NCI-H524 treated with DMSO at 0.1 percent for 48 hours (cell line): ENCODE measurements at places on chromosomes 2 and 18.

DNA sequence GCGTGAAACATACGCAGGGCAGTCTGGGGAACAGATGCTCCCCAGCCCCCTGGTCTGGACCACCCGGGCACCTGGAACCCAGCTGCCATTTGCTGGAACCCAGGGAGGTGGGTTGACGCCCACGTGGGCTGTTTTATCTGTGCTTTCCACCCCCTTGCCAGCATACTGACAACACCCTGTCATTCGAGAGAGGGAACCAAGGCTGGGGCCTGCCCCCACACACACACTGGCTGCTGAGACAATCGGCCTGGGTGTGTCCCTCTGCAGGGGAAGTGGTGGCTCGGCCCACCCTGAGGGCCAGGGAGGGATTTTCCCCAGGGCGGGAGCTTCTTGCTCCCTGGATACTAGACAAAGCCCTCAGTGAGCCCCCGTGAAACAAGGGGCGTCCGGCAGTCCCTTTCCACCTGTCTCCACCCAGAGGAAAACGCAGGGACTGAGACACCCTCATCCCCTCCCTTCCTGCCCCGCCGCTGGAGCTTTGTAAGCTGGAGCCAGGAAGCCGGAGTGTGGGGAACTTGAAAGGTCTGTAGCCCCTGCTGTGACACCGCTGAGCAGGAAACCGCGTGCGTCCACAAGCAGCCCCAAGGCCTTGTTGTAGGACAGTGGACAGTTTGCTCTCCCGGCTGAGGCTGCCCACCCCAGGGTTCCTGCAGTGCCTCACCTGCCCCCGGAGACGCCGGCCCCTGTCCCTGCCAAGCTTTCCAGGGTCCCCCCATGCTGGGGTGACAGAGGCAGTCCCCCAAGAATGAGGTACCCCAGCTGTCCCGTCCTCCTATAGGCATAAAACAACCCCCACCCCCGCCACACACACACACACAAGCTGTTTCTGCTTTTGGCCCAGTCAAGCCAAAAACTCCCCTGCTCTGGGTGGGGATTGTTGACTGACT, 14.1 kb upstream of the KLF11 start:
- DNase-seq = no peak

DNA sequence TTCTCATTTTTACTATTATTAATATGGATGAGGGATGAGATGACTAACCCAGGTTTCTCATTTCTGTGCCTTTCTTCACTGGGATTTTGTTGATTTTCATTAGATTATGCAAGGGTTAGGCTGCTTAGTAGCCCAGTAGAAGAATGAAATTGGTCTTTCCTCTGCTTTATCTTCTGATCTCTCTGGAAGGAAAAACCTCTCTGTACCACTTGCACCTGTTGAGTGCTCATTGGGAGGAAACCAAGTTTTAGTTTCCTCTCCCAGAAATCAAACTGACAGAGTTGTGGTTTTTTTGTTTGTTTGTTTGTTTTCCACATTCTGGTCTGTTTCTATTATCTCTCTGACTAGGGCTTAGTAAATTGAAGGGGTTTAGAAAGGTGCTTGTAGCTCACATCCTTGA, 60.8 kb downstream of the KIAA1328 start:
- no peak for DNase-seq

- DNase-seq = no peak
These were observed 474.9 kb downstream of the EIPR1 start for GRCh38 chr2:2902547-2903281.

DNA sequence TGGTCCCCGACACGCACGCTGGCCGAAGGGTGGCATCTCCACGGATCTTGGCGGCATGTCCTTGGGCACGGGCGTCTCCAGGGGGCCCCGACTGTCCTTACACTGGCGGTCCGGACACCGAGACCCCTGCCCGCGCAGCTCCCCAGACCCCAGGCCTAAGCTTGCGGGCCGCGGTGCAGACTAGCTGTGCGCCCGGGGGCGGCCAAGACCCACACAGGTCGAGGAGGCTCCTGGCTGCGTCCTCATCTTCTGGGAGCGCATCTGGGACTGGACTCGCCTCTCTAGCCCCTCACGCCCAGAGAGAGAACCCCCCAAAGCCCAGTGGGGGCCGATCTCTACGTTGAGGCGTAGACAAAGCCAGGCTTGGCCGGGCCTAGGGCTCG, 475 bp upstream of the TWIST2 start:
- DNase-seq = no peak

DNA sequence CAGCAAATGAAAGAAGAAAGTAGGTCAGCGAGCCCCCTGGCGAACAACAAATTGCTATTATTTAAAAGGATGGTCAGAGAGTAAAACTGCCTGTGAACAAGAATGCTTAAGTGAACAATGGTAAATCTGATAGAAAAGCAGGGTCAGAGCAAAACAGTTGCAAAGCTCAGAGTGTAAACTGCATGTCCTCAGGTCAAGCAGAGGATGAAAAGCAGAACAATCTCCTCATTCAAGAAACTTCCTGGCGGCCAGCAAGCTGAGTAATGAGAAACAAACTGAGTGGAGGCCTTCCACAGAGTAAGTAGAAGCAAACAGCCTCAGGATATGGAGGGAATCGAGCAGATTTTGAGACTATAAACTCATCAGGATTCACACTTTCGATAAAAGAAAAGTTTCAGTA, 117.9 kb downstream of the PPP1R1C start:
- DNase-seq = no peak

GRCh38 chr2:222878301-222878876, 17.6 kb downstream of the ACSL3 start:
- no peak for DNase-seq

- no peak for DNase-seq
These were observed 22.8 kb upstream of the KIDINS220 start for GRCh38 chr2:8860239-8860638.

GRCh38 chr2:149994057-149994728, 406.6 kb upstream of the MMADHC start:
- DNase-seq = peak; percentile 55

GRCh38 chr2:101805152-101806088, 107.9 kb downstream of the MAP4K4 start:
- DNase-seq = no peak

GRCh38 chr18:56505971-56506370, 132.4 kb downstream of the TXNL1 start:
- DNase-seq = no peak

- peak; percentile 65 for DNase-seq
These were observed 13.8 kb downstream of the TPGS2 start for GRCh38 chr18:36814994-36815393.

GRCh38 chr18:74373428-74373827, 57.8 kb downstream of the C18orf63 start:
- DNase-seq = no peak

DNA sequence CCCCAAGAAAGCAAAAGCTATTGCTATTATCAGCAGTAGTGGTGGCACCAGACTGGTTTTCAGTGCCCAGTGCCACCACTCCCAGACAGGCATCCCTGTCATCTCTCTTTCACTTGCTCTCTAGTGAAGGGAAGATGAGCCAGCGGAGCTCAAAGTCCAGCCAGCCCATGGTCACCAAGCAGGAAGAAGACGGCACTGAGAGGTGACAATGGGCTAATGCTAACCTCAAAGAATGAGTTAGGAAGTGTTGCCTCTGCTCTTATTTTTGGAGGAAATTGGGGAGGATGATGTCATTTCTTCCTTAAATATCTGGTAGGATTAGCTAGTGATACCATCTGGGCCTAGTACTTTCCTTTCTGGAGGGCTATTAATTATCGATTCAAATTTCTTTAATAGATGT, 1.7 kb downstream of the SP140 start:
- DNase-seq = no peak

DNA sequence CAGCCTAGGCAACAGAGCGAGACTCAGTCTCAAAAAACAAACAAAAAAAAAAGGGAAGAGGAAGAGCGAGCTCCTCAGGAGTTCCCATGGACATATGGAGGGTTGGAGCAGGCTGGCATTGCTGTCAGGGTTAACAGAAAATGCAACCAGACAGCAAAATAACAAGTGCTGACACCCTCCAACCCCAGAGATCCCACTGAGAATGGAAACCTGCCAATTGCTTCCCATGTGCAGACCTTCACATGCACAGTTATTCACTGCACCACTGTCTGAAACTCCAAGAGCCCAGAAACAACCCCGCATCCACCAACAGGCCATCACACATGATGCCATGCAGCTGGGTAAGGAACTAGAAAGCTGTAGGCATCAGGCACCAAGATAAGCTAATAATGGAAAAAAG, 43.5 kb downstream of the TFCP2L1 start:
- DNase-seq = no peak

DNA sequence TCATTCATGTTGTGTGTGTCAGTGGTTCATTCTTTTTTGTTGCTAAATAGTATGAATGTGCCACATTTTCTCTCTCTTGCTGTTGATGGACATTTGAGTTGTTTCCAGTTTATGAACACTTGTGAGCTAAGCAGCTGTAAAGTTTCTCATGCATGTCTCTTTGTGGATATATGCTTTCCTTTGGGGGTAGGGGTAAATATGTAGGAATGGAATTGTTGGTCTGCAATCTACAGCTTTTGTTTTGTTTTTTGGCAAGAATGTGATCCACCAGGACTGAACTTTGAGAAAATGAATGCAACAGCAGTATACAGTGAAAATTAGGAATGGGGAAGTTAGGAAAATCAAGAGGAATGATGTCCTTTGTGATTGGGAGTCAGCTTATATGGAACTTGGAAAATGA, 226.3 kb downstream of the CDCA7 start:
- no peak for DNase-seq

- no peak for DNase-seq
These were observed 127.1 kb downstream of the CERS6 start for GRCh38 chr2:168583064-168583709.

- no peak for DNase-seq
These were observed 129.2 kb downstream of the IKZF2 start for GRCh38 chr2:213021971-213022899.

DNA sequence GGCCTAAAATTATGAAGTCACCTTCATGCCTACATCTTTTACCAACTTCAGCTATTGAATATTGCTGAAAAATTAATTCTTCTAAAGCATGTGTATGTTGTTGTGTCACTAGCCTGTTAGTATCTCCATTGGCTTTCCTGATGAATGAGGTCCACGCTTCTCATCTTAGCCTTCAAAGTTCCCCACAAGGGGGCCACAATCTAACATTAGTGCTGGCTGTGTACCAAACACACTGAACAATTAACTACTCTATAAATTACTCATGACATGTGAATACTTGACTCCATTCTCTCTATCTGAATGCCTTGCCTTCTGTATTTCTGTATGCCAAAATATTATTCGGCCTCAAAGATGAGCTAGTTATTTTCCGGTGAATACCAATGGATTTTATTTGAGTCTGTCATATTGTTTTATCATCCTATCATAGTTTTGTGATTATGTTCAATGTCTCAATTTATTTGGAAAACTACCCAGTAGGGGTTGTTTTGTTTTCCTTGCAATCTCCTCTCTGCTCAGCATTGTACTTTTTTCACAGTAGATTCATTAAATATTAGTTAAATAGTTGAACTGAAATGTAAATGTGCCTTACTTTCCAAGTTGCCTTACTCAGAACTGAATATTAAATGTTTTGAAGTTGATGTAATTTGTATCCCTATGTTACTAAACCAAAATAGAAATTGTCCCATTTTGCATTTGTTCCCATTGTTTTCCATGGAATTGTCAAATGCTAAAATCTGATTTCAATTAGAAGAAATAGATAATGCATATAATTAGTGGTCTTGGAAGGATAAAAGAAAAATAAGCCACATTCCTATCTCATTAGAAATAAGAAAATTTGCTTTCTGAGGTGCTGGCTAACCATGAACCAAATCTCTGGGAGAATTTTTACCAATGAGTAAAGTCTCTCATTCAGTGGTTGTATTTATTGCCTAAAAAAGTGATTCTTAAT, 208.4 kb upstream of the COL3A1 start:
- no peak for DNase-seq

GRCh38 chr2:188852772-188853171, 121.4 kb upstream of the COL3A1 start:
- DNase-seq = no peak

DNA sequence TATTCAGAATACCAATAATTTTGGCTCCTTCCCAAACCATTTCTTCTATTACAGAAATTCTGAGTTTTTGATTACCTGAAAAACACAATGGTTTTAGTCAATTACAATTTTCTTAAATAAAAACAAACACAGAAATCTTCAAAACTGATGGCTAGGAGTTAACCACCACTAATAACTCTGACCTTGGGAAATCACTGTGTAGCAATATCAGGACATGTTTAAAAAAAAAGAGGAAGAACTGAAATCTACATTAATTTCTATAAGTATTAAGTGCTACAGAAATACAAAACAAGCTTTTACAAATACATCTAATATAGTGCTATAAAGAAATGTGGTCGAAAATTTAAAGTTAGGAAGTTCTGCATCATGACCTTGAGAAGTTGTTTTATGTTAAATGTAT, 14.9 kb downstream of the L3MBTL4 start:
- DNase-seq = no peak

- DNase-seq = no peak
These were observed 33.4 kb upstream of the SERPINB7 start for GRCh38 chr18:63741769-63742168.

- peak; percentile 85 for DNase-seq
These were observed 572.9 kb upstream of the SLC8A1 start for GRCh38 chr2:41024816-41025215.

DNA sequence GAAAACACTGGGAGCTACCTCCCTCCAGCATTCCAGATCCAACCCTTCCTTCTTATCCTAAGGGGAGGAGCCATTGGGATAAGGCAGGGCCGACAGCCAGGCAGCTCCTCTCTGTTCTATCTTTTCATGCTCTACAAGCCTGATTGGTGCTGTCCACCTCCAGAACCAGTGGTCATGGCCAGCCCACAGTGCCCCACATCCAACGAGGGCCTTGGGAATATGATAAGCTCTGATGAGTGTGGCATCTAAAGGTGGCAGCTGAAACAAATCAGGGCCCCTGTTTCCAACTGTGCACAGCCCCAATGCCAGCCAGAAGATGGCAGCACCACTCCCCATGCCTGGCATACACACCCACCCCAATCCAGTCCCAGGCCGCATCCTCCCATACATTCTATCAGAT, 329.3 kb downstream of the C1D start:
- no peak for DNase-seq

DNA sequence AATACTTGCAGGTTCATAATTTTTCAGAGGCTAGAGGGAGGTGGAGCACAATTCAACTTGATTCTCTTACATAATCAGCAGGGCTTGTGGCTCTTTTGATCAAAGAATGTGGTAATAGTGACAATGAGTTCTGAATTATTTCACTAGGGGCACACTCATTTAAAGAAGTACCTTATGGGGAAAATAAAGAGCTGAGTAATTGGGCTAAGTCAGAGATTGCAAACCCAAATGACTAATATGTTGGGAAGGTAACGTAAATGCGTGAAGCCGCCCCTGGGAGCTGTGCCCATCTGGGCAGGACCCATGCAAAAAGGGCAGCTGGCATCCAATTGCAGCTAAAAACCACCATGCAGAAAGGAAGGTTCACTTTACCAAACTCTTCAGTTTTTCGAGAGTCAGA, 35.3 kb downstream of the NCKAP5 start:
- DNase-seq = no peak

DNA sequence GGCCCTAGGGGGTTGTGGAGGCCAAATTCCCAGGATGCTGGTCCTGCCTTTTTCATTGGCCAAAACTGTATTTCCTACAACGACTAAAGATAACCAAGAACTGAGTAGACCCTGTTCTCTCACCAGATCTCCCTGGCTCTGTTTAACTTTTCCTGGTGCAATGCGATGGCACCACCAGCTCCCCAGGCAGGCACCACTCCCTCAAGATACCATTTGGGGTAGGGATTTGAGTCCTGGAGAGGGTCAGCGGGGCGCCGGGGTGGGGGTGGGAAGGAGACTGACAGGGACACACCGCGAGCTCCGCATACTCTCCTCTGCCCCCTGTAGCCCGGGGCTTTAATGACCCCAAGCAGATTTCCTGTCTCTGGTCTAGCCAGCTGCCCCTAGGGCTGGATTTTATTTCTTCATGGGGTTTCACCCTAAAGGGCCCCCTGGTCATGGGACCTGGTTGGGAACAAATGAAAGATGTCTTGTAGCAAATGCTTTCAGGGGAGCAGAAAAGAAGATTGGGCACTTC, 7.3 kb downstream of the SIX2 start:
- DNase-seq = no peak
